ENCODE measurements at places on chromosomes 3 and 15.

DNA sequence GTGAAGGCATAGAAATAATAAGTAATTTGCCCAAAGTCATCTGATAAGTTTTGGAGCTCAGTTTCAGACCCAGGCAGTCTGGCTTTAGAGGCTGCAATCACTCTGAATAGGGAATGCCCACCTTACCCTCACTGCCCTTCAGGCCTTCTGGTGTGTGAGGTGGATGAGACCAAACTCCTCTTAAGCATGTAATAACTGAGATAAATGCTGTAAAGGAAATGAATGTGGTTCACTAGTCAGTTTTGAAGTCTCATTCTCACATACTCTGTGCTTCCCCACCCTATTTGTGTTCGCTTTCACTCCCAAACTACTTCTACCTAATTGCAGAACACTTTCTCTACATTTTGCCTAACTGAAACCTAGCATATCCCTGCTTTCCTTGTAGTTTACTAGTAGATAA, 144.1 kb downstream of the FILIP1L start:
- DNase-seq: no peak

DNA sequence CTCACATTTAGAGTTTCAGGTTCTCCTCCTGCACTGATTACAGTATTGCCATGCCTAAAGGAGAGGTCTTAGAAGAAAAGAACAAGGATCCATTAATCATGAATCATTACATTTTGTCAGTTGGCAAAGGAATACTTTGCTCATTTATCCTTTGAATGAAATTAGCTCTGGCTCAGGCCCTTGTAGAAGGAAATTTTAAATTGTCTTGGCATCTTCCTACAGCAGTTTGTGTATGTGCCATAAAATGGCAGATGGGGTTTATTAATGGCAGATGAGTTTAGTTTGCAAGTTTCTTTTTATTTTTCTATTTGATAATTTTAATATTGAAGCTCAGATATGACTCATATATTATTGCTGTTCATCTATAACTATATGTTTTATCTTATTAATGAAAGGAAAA, 181.2 kb upstream of the EPHA3 start:
- DNase-seq: no peak

GRCh38 chr3:151191095-151191494, 11.9 kb downstream of the GPR171 start:
- no peak for DNase-seq

DNA sequence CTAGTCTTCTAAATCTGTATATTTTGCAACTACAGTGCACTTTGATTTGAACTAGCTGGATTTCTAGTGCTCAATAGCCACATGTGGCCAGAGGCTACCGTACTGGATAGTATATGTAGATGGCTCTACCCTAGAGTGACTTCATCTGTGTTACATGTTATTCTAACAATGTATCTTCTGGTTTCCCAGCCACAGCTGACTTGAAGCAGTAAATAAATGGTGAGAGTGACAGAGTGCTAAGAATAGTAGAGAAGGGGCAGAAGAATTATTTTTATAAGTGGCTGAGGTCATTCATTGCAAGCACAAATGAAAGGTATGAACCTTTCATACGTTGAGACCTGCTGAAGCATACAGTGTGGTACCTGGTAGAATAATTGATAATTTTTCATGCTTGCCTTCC, 30.9 kb downstream of the KAT2B start:
- DNase-seq: no peak

DNA sequence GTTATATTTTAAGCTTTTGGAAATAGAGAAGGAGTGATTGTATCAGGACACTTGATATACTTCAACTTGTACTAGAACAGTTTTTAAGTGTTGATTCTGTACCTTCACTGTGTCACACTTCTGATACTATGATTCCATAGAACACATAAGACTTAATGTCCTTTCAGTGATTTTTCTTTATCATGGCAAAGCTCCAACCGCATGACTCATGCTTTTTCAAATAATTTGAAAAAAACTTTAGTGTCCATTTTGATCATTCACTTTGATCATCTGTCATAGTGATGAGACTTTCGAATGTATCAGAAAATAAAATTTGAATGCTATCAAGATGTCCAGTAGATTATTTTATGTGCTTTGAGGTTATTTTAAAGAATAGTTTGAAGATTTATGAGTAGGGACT, 32.0 kb downstream of the AP4E1 start:
- DNase-seq: no peak

GRCh38 chr3:52851348-52851747, 16.5 kb upstream of the MUSTN1 start:
- no peak for DNase-seq

DNA sequence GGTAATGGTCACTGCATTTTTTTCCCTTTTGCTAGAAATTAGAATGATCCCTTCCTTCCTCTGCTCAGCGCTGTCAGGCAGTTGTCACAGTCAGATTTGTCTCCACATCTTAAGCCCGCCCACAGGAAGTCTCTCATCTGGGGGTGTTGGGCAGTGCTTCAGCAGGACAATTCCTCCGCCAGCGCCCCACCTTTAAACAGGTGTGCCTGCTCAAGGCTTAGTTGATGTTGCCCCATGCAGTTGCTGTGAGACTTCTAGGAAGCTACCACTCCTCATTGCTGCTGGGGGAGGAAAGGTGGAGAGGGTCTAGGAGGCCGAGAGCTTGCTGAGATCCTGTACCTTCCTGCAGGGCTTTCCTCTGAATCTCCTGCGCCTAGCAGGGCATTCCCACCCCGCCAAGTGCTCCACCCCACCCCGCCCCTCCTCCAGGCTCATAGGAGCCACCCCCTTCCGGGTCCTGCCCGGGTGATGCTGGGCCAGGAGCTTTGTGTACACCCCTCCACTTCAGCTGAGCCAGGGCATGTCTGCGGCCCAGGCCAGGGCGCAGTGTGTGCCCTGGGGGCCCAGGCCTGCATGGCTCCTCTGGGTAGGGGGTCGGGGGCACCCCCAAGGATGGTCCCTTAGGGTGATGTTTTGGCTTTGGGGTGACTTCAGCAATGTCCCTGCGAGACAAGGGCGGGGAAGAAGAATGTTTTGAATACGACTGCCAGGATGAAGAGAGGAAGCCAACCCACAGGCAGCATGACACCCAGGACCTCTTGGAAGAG, 68.7 kb downstream of the TRAK1 start:
- DNase-seq: no peak

DNA sequence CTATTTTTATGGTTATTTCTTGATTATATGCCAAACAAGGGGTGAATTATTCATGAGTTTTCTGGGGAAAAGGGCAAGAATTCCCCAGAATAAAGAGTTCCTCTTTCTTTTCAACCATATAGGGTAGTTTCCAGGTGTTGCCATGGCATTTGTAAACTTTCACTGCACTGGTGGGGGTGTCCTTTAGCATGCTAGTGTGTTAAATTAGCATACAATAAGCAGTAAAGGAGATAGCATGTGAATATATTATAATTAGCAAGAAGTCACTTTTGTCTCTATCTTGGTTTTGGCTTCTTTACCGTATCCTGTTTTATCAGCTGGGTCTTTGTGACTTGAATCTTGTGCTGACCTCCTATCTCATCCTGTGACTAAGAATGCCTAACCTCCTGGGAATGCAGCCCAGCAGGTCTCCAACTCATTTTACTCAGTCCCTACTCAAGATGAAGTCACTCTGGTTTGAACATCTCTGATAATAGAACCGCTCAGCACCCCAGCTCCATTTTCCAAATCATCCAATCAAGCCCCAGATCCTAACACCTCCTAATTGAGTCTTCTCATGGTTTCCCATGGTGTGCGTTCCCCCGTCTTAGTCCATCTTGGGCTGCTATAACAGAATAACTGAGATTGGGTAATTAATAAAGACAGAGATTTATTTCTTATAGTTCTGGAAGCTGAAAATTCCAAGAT, 3.4 kb upstream of the SELENOT start:
- no peak for DNase-seq

GRCh38 chr3:13543253-13543652, 5.7 kb upstream of the FBLN2 start:
- no peak for DNase-seq

DNA sequence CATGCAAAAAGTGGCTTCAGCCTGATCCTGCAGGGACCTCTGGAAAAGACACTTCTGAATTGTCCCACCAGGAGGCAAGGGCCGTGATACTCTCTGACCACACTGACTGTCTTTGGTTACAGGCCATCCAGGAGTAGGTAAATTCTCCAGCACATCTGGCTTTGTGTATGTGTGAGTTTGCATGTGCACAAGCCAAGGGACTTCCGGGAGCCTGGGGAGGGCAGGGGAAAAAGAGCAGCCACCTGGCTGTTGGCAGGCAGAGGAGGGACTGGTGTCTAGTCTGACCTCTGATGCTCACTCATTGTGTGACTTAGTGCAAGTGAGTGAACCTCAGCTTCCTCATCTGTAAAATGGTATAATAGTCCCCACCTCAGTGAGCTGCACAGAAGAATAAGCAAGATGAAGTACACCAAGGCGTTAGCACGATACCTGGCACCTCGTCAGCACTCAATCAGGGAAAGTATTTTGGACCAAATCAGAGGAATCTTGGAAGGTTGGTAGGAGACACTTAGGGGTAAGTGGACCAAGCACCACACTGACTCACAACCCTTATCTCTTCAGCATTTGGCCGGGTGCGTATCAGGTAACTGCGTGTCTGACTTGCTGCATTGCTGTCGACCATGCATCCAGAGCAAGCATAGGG, 19.1 kb downstream of the KLHL6 start:
- no peak for DNase-seq

- no peak for DNase-seq
Measured at GRCh38 chr15:68479406-68479805, 47.4 kb upstream of the ITGA11 start.

GRCh38 chr15:65512189-65512588, 5.3 kb downstream of the DPP8 start:
- DNase-seq: no peak

GRCh38 chr15:80498652-80499051, 94.5 kb downstream of the ARNT2 start:
- DNase-seq: no peak

DNA sequence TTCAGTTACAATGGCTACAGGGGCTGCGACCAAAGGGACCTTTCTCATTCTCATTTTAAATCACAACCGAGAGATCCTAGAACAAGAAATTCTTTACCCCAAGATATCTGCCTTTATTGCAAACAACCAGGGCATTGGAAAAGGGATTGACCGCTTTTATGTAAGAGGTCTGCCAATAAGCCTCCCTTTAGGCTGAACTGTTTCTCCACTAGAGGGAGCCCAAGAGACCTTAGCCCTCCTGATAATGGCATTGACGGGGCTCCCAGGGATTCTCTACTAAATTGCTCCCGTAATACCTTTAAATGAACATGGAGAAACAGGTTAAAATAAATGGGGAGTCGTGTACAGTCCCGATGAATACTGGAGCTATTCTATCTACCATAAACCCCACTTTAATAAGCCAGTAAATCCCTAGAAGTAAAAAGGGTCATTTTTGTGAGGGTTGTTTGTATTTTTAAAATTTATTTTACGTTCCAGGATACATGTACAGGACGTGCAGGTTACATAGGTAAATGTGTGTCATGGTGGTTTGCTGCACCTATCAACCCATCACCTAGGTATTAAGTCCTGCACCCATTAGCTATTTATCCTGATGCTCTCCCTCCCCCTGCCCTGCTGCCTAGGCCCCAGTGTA, 7.5 kb upstream of the IGSF10 start:
- DNase-seq: no peak

DNA sequence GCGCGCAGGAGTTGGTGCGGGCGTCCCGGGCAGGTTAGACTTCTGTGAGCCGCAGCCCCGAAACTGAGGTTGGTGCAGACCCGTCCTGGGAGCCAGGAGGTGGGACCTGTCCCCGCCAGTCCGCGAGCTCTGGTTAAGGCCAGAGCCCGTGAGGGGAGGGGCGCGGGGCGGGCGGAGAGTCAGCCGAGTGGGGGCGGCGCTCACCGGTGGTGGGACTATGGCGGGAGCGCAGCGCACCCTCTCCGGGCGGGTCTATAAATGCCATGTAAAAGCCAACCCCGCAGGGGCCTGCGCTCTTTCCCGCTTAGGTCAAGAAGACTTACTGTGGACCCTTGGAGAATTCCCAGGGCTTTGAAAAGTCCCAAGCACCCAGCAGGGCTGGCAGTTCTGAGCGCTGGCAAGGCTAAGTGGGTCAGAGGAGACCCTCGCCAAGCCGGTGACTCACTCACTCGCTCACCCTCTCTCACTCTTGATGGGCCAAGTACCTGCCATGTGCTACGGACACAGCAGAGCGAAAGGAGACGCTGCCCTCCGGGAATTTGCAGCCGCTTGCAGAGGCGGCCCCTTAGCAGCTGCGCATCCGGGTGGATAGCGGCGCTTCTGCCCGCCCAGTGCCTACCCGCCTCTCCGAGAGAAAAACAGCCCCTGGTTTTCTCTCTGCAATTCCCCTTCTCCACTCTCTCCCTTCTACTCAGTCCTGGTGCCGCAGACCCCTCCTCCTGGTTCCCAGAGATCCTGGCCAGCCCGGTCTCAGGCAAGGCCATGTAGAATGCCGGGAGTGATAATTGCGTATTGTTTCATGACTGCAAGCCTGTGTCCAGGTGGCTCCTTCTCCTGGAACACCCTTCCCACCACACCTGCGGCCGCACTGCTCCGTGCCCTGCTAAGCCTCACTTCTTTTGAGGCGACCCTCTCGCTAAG, at the start of gene ALDH1L1:
ALDH1L1 (minus strand) TSS at position 110 of the 921 bp plus-strand sequence. CDS start 19,607 bp downstream, outside the sequence.
- peak; percentile 49 for DNase-seq

DNA sequence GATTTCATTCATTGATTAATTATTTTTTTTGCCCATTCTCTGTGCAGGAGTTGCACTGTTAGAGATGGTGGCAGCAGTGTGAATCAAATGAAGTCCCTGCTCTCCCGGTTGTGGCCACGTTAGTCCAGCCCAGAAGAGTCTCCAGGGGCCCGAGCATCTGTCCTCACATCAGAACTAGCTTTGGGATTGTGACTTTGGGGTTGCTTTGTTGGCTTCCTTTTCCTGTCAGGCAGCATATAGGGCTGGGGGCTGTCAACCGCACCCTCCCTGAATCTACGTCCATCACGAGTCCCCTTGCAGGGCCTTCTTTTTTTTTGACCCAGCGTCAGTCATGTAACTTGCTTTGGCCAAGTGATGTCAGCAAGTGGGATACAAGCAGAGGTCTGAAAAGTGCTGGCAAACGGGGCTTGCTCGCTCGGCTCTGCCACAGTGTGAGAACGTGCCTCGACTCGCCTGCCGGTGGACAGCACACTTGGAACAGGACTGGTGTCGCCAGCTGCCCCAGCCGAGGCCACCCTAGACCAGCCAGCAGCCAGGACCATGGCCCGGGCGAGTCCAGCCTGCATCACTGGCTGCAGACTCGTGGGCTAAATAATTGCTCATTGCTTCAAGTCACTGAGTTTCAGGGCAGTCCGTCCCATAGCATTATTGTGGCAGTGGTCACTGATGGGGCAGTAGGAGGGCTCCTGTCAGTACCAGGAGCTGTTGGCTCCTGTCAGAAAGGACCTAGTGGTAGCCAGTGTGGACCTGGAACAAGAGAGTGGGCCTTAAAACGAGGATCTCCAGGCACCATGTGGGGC, 151.6 kb upstream of the MEF2A start:
- DNase-seq: no peak

- DNase-seq: no peak
Measured at GRCh38 chr3:65659396-65659795, 379.3 kb downstream of the MAGI1 start.
